ENCODE measurements at places on chromosomes 1 and 21.

GRCh38 chr1:151405187-151405951 lies 6.0 kb downstream of the PSMB4 start:
- no peak for DNase-seq

DNA sequence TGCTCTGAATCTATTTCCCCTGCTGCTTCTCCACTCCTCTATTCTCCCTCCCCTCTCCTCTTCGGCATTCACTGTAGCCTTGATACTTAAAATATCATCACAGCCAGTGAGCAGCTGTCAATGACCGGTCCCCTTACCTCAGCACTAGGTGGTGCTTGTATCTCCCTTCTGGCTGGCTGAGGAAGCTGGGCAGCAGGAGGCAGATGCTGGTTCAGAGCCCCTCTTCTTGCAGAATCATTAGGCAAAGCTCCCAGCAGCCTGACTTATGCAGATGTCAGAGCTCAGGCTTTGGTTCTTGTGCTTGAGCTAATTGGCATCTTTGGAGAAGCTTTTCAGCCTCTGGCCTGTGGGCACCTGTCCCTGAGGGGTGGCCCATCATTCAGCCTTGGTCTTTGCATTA lies 31.9 kb upstream of the KCNA2 start:
- DNase-seq, result no peak

DNA sequence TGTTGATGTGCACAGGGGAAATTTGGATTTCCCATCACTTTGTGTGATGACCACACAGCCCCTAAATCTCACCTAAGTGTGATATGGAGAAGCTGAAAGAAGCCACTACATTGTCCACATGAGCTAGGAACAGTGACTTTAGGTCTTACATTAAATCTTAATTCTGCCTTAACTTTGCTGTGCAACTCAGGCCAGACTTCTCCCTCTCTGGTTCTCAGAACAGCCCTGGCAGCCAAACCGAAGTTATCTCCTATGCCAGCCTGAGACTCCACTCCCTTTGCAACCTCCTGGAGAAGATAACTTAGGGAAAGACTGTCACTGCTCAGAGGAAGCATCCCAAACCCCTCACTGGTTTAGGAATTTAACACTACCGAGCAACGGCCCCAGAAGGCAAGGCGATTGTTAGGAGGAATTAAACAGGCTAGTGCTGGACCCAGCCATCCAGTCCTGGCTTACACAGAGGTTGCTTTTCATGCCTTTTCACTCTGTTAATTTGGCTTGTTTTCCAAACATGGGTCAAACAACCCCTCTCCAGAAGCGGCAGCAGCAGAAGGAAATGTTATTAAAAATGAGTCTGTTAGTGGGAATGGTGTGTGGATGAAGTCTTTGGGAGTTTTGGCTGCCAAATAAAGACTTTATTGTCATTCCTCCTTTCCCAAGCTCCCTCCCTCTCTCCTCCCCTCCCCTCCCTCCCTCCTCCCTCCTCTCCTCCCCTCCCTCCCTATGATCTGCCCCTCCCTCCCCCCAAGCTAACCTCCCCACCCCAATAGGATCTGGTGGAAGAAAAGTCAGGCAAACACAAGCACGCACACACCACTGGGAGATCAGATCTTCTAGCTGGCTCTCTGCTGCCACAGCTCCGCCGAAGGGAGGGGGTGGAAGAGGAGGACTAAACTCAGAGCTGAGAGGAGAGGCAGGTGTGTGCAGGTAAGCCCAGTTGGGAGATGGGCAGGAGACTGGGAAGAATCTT lies at the start of gene PRELP:
Gene PRELP, plus strand, starts transcription at position 795 of the 970 bp plus-strand sequence. CDS start 7,379 bp downstream, outside the sequence.
- DNase-seq, result no peak

DNA sequence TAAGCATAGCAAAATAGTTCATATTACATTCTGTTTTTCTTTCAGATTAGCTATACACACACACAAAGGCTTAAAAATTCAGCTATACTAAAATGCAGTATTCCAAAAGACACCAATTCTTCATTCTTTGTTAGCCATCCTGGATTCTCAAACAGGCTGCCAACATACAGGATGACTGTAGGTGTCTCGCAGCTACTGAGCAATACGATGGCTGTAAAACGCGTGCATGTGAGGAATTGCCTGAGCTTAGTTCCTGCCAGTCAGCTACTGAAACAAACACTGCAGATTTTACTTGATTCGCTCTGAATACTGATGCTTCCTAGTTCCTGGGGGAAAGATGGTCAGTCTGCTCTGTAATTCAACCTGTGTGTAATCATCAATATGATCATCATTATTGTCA lies 24.7 kb upstream of the HMGN1 start:
- no peak for DNase-seq

GRCh38 chr21:28207436-28208173 lies 785.1 kb downstream of the LTN1 start:
- no peak for DNase-seq

DNA sequence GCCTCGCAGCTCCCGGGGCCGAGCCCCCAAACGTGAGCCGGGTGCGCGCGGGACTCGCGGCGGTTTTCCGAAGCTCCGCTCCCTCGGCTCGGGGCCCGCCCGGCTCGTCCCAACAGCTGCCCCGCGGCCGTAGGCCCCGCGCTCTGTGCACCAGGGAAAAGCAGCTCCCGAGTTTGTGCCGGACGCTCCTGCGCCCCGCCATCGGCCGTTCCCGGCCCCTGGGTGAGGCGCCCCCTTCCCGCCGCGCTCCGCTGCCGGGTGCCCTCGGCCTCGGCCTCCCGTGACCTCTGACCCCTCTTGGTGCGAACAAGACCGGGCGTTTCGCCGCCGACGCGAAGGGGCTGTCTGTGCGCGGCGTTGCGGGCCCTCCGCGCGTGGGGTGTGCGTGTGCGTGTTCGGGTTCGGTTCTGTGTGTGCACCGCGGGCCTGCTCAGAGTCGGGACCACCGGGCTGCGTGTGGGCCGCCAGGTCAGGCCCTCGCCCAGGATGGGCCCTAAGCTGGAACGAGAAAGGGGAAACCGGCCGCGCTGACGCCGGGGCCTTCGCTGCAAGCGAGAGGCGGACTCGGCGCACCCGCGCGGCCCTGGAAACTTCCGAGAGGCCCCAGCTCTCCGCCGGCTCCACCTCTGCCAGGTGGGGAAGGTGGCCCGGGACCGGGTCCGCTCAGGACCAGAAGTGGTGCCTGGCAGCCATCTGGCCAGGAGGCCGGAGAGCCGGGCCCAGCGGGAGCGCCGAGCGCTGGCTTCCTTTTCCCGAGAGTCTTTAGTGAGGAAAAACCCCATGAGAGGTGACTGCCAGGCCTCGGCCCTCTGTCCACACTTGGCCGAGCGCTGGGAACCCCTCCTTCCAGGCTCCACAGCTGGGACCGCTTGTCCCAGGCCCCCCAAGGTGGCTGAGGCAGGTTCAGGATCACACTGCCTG lies 1.9 kb downstream of the PRDM16 start:
- no peak for DNase-seq

DNA sequence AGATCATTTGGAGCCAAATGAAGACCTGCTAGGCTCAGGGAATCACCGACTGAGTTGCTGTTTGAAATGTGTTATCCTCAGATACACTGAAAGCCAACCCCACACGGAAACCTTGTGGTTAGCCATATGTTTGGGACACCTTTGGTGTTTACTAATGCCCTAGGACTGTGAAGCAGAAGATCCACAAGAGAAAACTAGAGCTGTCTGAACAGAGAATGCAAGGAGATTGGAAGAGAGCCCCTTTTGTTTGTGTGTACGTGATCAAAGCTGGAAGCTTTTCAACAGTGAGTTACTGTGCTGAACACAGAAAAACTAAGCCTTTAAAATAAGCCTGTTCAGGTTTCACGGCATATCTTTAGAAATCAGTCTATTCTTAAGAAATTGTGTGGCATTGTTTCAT lies 908.2 kb upstream of the ADGRL2 start:
- no peak for DNase-seq
